CD4-positive, alpha-beta T cell treated with Interleukin-2 at 100 ng/mL for 4 hours (primary cell): ENCODE measurements at places on chromosomes 7 and 10.

DNA sequence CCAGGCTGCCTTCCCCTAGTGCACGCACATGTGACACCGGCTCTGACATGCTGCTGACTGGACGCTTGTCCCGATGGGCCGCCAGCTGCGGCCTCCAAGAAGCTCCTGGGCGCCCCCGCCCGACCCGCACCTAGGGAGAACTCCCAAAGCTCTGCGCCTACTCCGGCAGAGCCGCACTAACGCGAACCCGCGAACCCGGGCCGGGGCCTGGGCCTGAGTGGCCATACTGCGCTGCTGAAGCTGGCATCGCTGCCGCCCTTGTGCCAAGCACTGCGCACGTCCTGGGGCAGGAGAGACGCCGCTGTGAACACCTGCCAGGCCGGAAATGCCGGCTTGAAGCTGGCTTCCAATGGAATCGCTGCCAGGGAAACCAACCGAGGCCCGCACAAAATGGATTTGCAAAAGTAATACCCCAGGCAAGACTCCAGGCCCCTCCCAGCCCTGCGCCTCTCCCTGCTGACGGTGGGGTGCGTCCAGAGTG is 85.1 kb downstream of the WASHC2A start:
- no peak for DNase-seq

DNA sequence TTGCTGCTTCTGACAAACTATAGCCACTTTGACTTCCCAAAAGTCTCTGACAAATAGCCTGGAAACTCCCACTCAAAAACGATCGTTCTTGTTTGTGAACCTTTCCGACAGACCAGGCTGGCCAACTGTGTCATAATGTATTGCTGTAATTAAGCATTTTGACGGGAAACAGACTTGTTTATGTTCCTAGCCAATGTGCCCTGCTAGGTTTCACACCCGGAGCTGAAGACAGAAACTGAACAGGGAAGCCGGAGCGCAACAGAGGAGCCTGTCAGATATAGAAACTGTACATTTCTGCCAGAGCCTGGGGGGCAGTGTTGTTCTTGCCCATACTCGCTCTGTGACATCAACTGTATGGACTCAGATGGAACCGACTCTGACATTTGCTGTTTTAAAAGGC is 55.3 kb upstream of the C7orf33 start:
- DNase-seq = peak; percentile 10

- DNase-seq = no peak
These were observed 218.2 kb upstream of the IMMP2L start for GRCh38 chr7:111780527-111780926.

DNA sequence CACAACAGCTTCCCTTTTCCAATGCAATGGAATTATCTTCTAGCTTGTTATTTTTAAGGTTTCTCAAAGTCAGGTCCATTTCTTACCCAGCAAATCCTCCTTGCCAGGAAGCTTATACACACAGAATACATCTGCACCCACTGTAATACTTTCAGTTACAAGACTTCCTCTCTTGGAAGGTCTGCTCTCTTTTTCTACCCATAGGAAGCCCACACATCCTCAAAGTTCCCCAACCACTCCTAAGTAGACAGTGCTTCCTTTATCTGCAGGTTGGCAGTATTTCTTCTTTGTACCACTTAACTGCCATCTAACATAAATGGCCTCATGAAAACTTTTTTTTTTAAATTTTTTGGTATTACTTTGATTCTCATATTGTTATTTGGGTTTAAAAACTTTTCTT is 155.6 kb downstream of the TAX1BP1 start:
- DNase-seq = no peak

DNA sequence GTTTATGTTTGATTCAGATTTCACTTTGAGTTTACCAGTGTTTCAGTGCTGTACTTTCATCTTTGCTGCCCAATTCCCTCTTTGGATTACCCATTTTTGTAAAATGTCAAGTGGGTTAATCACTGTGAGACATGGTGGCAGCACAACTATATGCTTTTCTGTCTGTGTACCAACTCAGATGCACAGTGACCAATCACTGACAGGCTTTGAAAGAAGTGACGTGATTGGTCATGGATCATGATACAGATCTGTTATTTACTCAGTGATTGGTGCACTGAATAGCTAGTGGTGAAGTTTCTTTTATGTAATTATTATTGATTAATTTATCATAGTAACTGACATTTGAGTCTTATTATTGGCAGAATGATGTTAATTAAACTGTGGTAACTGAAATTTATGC is 126.9 kb downstream of the SDK1 start:
- DNase-seq = no peak

DNA sequence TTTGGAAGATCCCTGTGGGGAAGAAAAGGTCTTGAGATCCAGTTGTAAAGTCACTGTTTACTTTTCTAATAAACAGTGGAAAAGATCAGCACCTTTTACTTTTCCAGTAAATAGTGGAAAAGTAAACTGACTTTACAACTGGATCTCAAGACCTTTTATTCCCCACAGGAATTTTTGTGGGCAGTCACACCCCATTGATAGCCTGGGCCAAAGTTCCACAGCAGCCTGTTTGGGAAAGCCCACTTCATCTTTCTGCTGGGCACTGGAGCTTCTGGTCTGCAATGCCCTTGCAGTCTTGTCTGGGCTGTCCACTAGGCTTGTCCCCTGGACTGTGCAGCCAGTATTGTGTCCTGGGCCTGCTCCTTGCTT is 50.2 kb downstream of the ADCY1 start:
- DNase-seq = no peak

DNA sequence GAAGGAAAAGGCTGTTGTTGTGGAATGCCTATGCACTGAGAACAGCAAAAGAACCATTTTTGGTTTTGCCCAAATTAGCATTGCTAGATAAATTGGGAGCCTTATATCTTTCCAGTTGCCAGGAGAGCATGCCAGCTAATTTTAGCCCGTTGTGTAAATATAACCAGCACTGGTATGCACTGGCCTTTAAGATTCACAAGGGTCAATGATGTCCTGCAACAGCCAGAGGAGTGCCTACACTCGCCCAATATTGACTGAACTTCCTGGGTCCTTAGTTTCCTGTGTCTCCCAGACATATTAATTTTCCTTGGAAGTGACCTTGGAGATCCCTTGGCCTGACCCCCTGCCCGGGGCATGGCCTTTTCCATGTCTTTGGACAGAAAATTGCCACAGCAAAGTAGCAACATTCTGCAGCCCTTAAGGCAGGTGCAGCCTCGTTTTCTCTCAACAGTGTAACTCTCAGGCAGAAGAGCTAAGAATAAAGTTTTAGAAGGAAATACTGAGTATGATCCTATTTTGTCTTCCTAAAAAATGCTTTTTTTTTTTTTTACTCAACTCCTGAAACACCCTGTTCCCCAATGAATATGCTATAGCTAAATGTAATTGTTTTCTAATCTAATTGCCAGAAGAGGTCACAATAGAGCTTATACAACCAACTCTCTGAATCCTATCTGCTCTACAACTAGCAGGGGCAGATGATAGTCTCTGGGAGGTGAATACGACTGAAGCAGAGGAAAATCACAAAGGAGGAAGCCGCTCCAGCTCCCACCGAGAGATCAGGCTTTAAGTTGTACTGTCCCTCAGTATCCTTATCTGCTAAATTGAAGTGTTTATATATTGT is 131.9 kb upstream of the PCGF5 start:
- DNase-seq = peak; percentile 27

DNA sequence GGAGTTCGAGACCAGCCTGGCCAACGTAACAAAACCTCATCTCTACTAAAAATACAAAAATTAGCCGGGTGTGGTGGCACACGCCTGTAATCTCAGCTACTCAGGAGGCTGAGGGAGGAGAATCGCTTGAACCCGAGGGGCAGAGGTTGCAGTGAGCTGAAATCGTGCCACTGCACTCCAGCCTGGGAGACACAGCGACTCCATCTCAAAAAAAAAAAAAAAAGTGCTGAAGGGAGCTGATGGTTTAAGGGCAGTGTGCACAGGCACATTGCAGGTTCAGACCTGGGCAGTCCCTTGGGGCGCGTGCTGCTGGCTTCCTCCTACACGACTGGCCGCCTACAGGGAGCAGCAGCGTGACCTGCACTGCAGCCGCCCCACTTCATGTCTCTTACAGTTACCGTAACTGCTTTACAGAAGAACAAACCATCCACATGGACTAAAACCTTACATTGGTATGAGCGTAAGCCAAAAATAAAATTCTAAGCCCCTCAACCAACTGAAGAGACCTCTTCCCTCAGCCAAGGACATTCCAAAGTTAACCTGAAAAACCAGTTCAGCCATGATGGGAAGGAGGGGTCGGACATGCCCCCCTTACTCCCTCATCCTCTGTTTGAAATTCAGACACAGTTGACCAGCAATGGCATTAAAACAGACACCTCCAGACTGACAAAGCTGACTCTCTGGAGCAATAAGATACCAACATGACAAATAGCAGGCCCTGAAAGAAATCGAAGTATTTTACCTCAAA is 262.2 kb downstream of the ZMYND11 start:
- DNase-seq = no peak

- DNase-seq = no peak
These were observed 189.3 kb downstream of the POLR1F start for GRCh38 chr7:19519443-19520021.

GRCh38 chr7:99990460-99990852 is 14.6 kb upstream of the AZGP1 start:
- no peak for DNase-seq

DNA sequence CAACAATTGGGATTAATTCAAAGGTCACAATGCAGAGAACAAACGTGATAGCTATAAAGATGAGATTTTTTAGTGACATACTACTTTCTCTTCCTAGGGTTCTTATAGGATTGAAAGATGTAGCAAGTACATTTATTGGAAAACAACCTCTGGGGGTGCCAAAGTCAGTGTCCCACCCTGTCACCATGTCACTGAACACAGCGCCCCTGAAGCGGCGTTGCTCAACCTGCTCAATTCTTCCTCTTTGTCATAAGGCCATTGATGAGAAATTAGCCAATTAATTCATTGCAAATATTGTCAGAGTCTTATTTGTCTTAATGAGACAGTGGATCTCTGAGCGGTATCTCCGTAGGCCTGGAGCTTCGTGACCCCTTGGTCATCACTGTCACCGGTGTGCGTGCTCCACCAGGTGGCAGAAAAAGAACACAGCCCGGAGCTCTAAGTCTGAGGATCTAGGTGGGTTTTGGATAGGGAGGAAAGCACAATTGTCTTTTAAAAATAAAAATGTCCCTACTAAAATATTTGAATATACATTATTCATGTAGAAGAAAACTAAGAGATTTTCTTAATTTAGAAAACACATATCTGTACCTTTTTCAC is 362.6 kb downstream of the PAXIP1 start:
- DNase-seq = no peak

DNA sequence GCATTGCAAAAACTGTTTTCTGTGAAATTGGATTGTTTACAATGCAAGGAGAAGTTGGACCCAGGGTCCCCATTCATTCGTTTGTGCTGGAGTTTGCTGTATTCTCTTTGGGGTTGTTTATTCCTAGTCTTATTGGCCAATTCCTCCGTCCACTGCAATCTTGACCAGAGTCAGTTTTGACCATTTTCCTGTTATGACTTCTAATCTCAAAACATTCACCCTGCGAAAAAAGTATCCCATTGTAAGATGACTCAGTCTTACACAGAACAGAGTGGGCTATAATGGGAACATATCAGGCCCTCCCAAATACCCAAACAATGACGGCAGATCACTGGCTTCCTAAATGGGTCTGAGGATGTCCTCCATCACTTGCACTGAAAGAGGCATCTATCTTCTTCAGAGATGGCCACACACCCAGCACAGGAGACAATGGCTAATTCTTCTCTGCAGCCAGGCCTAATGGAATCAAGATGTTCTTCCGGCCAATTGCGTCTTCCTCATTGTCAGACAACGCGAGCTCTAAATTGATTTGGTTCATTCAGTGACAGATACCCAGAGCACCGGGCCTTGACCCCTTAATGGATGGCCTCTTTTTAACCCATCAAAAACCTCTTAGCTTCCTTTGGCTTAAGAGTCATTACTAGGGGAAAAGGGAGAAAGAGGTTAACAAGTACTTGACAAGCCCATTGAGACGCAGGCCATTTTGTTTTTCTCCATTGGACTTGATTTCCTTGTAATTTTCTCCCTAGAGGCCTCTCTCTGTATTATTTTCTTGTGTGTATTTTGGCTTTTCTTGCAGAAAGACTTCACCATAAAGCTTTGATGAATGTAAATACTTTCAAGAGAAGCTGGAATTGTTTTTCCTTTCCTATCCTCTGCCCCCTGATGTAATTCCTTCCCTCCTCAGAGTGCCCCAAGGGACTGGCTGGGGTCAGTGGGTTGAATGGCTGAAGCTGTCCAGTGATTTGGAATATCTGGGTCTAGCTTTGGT is 129.6 kb downstream of the PRPF18 start:
- DNase-seq = no peak

- DNase-seq = no peak
These were observed 81.4 kb downstream of the VIPR2 start for GRCh38 chr7:159063046-159063840.

- no peak for DNase-seq
These were observed 269.3 kb downstream of the PPP1R3A start for GRCh38 chr7:113649556-113649955.

DNA sequence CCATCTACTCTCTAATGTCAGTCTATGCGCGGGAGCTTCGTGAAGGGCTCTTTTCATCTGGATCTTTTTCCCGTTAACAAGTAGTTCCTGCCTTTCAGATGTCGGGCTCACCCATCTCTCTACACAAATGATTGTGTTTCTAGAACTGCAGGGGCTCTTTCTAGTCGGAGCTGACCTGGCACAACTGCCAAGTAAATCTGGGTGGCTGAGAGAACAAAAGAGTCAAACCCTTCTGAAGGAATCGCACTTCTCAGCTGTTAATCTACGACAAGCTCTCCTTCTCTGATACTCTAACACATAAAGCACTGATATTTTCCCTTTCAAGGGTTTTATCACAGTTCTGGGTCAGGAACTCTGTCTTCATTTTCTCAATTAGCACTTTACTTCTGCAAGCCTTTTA is 144.7 kb downstream of the NRP1 start:
- no peak for DNase-seq

- no peak for DNase-seq
These were observed 663.6 kb downstream of the PARD3 start for GRCh38 chr10:34151481-34151880.

GRCh38 chr7:5229451-5230264 is 39.6 kb downstream of the WIPI2 start:
- DNase-seq = no peak

- DNase-seq = no peak
These were observed 297.5 kb upstream of the ZMIZ1 start for GRCh38 chr10:78771260-78771659.

- DNase-seq = no peak
These were observed 716.5 kb upstream of the GRM3 start for GRCh38 chr7:85927226-85927625.

GRCh38 chr7:119341822-119342221 is 931.2 kb upstream of the KCND2 start:
- no peak for DNase-seq

- DNase-seq = no peak
These were observed 1.0 kb downstream of the LRCH4 start for GRCh38 chr7:100584683-100585510.
